ENCODE measurements at places on chromosomes 4 and X. TPM values are rescaled to one million over a fixed set of nuclear protein-coding genes. Genes with fewer than 3 reads are reported as not detected.

The SYTL4 gene
- total RNA-seq, result 3.5 TPM

The SULT1B1 gene
- total RNA-seq, result 0.59 TPM

GRCh38 chr4:177964061-177964460 lies 521.8 kb upstream of the AGA start:
- no peak for DNase-seq

DNA sequence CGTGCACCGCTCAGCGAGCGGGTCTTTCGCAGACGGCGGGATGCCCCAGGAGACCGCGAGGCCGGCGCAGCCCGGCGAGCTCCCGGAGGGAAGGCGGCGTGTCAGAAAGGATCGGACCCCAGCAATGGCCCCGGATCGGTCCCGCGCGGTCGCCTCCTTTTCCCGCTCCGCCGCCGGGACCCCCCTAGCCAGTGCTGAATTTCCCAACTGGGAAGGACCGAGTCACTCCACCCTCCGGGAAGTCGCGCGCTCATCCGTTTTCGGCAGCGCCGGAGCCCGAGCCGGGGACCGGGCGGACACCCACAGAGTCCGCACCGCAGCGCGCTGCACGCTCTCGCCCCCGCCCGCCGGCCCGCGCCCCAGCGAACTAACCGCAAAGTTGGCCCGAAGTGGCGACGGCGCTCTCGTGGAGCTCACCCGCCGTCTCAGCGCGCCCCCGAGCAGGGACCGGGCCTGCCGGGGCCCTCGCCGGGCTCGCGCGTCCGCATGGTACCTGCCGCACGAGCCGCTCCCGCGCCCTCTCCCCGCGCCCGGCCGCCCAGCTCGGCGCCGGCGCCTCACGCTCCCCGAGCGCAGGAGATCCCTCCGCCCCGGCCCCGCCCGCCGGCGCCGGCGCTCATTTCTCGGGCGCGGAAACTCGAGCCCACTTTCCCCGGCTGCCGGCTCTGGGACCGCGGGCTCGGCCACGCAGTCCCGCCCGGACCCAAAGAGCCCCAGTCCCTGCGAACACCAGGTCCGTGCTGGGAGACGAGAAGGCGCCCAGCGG lies at the start of gene FAT1:
Gene FAT1 (minus strand): TSS at position 565 of the 766 bp plus-strand sequence. CDS start 14,029 bp downstream, outside the sequence.
- DNase-seq, result no peak

GRCh38 chrX:12956704-12957534 lies 18.0 kb upstream of the TMSB4X start:
- no peak for DNase-seq

The NUP62CL gene
- total RNA-seq, result 1.3 TPM

DNA sequence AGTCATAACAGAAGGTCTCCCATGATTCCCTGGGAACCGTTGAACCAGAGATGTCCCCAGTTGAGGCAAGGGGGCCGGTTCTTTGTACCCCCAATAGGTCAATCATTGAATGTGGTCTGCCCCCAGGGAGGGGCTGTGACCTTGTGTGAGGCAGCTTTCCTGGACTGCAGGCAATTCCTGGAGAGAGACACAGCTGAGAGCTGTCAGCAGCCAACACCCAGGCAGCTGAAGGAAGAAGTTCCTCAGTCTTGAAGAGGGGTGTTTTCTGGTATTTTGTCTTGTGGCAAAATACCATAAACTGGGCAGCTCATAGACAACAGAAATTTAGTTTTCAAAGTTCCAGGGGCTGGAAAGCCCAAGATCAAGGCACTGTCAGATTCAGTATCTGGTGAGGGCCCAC lies 185.7 kb upstream of the ATP6AP2 start:
- DNase-seq, result no peak

- peak; percentile 82 for DNase-seq
These were observed 14.0 kb downstream of the STOX2 start for GRCh38 chr4:183919141-183919540.

- no peak for DNase-seq
These were observed 2.8 kb downstream of the PJA1 start for GRCh38 chrX:69162361-69162865.

The TGIF2LX gene
- not detected for total RNA-seq

The NAP1L3 gene
- total RNA-seq, result 15.0 TPM

The ERVMER34-1 gene
- 3.4 TPM for total RNA-seq

DNA sequence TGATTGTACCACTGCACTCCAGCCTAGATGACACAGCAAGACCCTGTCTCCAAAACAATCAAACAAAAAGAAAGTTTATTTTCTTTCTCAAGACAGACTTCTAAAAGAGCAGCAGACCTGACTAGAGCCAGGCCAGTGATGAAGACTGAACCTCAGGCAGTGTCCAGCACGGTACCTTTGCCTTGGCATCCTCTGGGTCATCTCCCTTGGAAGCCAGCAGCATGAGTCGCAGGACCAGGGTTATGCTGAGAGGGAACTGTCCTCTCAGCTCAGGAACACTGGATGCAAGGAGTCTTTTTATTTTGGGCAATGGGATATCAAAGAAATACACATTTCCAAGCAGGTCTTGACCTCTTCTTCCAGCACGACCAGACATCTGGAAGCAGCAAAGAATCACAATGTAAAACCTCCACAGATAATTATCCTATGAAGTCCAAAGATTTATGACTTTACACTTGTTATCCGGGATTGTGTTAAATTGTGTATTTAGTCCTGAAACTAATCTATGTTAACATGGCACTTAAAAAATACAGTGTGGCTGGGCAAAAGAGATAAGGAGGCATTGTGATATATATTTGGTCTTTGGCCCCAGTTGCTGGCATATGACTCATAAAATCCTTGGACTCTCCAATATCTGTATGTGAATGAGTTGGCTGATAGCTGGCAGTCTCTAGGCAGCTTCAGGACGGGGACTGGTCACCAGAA lies 66.0 kb upstream of the DDX60 start:
- DNase-seq, result no peak

The ZNF157 gene
- 0.11 TPM for total RNA-seq

The FBXL5 gene
- 60.9 TPM for total RNA-seq

The RHOXF2 gene
- total RNA-seq, result not detected

The ZNF827 gene
- 28.3 TPM for total RNA-seq

Measured in cardiac septum (tissue), 1 donor.